ENCODE measurements at places on chromosomes 16 and 17. TPM values are rescaled to one million over a fixed set of nuclear protein-coding genes. Genes with fewer than 3 reads are reported as not detected.

GRCh38 chr17:9999919-10000695, 95.0 kb upstream of the RCVRN start:
- no peak for DNase-seq

DNA sequence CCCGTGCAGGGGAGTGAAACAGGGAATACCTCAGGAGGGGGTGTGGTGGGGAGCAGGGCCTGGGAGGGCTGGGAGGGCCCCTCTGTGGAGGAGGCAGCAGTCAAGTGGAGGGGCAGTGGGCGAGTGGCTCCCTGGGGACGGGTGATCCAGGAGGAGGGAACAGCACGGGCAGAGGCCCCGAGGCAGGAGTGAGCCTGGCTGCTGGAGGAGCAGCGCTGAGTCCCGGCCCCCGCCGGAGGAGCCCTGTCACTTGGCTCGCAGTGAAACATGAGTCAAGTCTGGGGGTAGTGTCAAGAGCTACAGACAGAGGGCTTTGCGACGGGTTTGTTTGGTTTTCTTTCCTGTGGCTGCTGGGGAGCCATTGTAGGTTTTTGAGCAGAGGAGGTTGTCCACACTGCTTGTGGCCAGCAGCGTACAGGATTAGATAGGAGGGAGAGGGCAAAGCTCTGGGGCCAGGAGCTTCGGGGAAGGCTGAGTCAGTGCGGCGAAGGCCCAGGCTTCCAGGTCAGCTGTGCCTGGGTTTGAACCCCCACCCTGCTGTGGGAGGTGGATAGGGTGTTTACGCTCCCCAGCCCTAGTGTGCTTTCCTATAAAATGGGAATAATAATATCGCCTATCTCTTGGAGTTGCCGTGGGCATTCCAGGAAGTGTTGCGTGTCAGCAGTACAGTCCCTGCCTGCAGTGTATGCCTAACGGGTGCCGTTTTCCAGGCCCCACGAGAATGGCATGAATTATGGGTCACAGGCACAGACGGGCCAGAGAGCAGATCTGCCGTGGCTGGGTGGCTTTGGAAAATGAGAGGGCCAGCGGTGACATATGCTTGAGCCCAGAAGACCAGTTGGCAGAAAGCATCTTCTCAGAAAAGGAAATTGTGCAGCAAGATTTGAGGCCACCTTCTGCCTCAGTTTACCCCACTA, 115.9 kb upstream of the CIBAR2 start:
- no peak for DNase-seq

GRCh38 chr17:44664867-44665266, 8.6 kb downstream of the MEIOC start:
- DNase-seq: no peak

- DNase-seq: no peak
Measured at GRCh38 chr17:15909481-15909991, 35.4 kb upstream of the ADORA2B start.

GRCh38 chr16:88785106-88785924, at the start of gene PIEZO1:
PIEZO1 (minus strand) TSS chr16:88785220; CDS start chr16:88784964, 256 bp downstream.
- no peak for DNase-seq

KAT7 gene
- polyA plus RNA-seq: 52.9 TPM

GRCh38 chr16:50711862-50712559, 18.6 kb downstream of the NOD2 start:
- DNase-seq: no peak

DNA sequence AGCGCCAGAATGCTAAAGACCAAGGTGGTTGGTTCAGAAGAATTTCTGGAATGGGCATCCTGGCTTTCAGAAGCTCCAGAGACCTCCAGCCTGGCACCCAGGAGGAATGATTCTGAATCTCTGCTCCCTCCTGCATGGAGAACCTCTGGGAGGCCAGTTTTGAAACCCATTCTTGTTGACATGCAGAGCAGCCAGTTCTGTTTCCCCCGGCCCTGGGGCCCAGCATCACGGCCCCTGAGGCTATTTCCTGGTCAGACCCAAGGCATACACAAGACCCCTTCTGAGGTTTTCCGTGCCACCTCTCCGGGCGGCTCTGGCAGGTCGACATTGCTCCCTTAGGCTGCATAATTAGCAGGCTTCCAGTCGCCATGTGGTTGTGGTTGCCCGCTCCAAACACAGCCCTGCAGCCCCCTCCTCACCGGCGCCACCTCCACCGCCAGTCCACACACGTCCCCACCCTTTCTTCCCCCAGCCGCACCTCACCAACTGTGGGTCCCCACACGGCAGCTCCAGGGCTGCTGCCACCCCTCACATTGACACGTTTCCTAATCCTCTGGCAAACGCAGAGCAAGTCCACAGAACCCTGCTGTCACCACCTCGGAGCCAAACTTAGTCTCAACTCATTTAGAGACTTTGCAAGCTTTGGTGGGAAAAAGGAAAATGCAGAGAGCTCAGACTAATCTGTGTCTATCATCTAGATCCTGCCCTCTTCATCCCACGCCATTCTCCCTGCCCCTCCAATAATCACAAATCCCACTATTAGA, 367.1 kb downstream of the SOX9 start:
- DNase-seq: no peak

DNA sequence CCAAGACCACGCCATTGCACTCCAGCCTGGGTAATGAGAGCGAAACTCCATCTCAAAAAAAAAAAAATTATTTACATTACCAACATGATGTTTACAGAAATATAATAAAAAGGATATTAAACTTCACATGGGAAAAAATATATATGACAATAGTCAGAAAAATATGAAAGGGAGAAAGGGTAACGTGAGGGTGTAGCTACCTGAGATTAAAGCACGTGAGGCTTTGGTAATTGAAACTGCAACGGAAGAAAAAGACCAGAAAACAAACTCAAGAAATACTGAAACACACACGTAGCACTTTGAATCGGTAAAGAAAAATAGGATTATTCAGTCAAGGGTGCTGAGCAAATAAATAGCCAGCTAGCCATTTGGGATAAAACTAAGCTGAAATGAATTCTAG, 53.6 kb downstream of the CYTH1 start:
- no peak for DNase-seq

GRCh38 chr17:37123386-37123785, 174.6 kb downstream of the AATF start:
- no peak for DNase-seq

DNA sequence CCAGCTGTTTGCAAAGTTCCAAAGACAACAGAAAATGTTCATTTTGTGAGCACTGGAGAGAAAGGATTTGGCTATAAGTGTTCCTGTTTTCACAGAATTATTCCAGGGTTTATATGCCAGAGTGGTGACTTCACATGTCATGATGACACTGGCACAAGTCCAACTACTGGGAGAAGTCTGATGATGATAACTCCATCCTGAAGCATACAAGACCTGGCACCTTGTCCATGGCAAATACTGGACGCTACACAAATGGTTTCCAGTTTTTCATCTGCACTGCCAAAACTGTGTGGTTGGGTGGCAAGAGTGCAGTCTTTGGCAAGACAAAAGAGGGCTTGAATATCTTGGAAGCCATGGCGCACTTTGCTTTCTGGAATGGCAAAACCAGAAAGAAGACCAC, 385.0 kb downstream of the CDH11 start:
- no peak for DNase-seq

All from right renal pelvis (tissue), 4 donors.